ENCODE measurements at places on chromosomes 12 and 14.

- H3K4me3 ChIP-seq, result no peak overlapping the region
- peaks cover 5% of the 10 kb centered on the region for H3K27me3 ChIP-seq
- H3K4me1 ChIP-seq, result no peaks in the 10 kb centered on the region
- no peak overlapping the region for H3K27ac ChIP-seq
- no peaks in the 10 kb centered on the region for H3K36me3 ChIP-seq
These were observed 161.4 kb downstream of the STXBP6 start for GRCh38 chr14:24888532-24888931.

DNA sequence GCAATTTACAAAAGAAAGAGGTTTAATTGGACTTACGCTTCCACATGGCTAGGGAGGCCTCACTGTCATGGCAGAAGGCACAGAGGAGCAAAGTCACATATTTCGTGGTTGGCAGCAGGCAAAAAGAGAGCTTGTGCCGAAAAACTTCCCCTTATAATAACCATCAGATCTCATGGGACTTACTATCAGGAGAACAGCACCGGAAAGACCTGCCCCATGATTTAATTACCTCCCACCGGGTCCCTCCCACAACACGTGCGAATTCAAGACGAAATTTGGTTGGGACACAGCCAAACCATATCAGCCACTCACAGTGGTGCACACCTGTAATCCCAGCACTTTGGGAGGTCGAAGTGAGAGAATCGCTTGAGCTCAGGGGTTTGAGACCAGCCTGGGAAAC, 68.5 kb downstream of the FBXL14 start:
- H3K4me3 ChIP-seq, result no peak overlapping the region
- DNase-seq, result no peak
- H3K27ac ChIP-seq, result no peak overlapping the region
- peaks cover 49% of the 10 kb centered on the region for H3K27me3 ChIP-seq
- no peaks in the 10 kb centered on the region for H3K36me3 ChIP-seq

DNA sequence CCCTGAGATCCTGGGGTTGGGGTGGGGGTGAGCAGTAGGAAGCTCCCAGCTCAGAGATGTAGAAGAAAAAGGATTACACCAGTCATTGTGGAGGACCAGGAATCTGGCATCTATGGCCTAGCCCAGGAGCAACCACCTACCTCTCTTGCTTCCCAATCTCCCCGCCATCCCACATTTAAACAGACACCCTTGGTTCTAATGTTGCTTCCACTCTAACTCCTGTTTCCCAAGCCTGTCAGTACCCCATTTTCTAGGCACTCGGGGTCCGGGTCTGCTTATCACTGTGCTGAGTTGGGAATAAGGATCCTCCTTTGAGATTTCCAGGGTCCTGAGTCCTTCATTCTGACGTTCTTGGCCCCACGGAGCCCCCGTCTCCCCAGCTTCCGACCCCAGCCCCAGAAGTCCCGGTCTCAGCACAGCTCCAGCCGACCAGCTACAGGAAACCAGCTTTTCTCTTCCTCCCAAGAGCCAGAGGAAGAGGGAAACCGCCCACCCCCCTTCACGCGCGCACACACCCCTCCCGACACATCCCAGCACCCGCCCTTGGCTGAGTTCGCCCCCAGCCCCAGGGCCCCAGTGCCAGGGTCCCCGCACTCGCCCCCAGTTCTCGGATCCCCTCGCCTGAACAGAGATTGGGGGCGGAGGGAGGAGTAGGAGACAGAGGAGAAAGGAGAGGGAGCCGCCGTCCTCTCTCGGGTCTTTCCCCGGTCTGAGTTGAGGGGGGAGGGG, 1.2 kb downstream of the ITGA5 start:
- H3K27ac ChIP-seq, result peak overlapping the region; percentile 90
- no peaks in the 10 kb centered on the region for H3K27me3 ChIP-seq
- peak overlapping the region; percentile 98 for H3K4me3 ChIP-seq
- peak; percentile 39 for DNase-seq
- H3K36me3 ChIP-seq, result no peaks in the 10 kb centered on the region
- peaks cover 69% of the 10 kb centered on the region for H3K4me1 ChIP-seq

DNA sequence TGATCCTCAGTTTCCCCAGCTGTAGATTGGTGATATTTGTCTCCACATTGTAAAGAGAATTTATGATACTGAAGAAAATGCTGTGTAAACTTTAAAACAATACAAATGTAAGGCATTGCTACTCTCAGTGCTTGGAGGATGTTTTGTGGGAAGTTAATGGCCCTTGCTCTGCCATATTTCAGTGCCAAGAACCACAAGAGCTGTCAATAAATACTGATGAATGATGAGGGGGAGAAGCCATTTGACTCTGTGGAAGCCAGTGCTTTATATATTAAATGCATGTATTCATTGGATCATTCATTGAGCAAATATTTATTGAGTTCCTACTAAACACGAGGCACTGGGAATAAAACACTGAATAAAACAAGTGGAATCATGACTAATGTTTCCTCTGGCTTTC, 30.8 kb downstream of the CACNA1C start:
- no peak overlapping the region for H3K4me3 ChIP-seq
- no peaks in the 10 kb centered on the region for H3K4me1 ChIP-seq
- DNase-seq, result no peak

GRCh38 chr12:48031135-48031960, 27.1 kb upstream of the COL2A1 start:
- DNase-seq, result no peak
- H3K36me3 ChIP-seq, result no peaks in the 10 kb centered on the region
- H3K27ac ChIP-seq, result no peak overlapping the region
- no peaks in the 10 kb centered on the region for H3K27me3 ChIP-seq

DNA sequence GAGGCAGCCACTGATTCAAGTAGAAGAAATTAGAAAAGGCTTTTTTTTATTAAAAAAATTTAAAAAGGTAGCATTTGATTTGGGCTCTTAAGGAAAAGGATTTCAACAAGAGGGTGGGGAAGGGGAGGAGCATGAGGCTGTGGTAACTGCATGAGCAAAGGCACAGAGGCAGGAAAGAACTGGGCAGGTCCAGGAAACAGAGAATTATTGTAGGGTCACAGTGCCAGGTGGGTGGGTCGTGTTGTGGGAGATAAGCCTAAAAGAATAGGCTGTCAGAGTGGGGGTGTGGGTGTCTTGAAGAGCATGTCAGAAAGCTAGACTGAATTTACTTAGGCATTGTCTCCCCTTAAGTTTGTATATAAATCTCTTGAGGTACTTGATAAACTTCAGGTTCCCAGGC, 7.8 kb downstream of the LIMA1 start:
- no peaks in the 10 kb centered on the region for H3K4me1 ChIP-seq
- DNase-seq, result no peak
- no peak overlapping the region for H3K27ac ChIP-seq
- no peaks in the 10 kb centered on the region for H3K27me3 ChIP-seq
- H3K36me3 ChIP-seq, result no peaks in the 10 kb centered on the region
- H3K4me3 ChIP-seq, result no peak overlapping the region

GRCh38 chr14:68815298-68816182, 22.7 kb upstream of the ZFP36L1 start:
- no peaks in the 10 kb centered on the region for H3K36me3 ChIP-seq
- peak overlapping the region; percentile 92 for H3K27ac ChIP-seq
- DNase-seq, result peak; percentile 44
- H3K27me3 ChIP-seq, result no peaks in the 10 kb centered on the region
- peak overlapping the region; percentile 64 for H3K4me3 ChIP-seq

DNA sequence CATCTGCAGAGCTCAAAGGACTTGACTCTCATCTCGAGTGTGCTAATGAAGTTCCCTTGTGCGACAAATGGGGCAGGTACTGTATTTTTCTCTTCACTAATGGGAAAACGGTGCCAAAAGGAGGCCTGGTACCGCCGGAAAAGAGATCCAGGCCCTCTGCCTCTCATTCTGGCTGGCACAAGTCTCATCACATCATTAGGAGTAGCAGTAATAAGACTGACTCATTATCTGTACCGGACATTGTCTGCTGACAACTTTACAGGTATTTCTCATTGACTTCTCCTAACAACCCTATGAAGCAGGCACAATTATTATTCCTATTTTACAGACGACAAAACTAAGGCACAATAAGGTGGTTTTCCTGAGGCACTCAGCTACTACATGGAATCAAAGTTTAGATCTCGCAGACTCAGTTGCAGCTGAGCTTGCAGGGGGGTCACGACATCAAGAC, 668 bp downstream of the APPL2 start:
- peak overlapping the region; percentile 22 for H3K27ac ChIP-seq
- peak overlapping the region; percentile 74 for H3K4me3 ChIP-seq
- H3K4me1 ChIP-seq, result peaks cover 39% of the 10 kb centered on the region

- H3K4me3 ChIP-seq, result no peak overlapping the region
- no peak for DNase-seq
- no peak overlapping the region for H3K27ac ChIP-seq
- no peaks in the 10 kb centered on the region for H3K36me3 ChIP-seq
- H3K27me3 ChIP-seq, result no peaks in the 10 kb centered on the region
These were observed 105.2 kb upstream of the EGLN3 start for GRCh38 chr14:34056046-34056445.

- no peaks in the 10 kb centered on the region for H3K27me3 ChIP-seq
- no peaks in the 10 kb centered on the region for H3K36me3 ChIP-seq
- no peak overlapping the region for H3K27ac ChIP-seq
- peak; percentile 17 for DNase-seq
- H3K4me3 ChIP-seq, result no peak overlapping the region
These were observed 409.5 kb downstream of the SLC6A15 start for GRCh38 chr12:84502907-84503787.

DNA sequence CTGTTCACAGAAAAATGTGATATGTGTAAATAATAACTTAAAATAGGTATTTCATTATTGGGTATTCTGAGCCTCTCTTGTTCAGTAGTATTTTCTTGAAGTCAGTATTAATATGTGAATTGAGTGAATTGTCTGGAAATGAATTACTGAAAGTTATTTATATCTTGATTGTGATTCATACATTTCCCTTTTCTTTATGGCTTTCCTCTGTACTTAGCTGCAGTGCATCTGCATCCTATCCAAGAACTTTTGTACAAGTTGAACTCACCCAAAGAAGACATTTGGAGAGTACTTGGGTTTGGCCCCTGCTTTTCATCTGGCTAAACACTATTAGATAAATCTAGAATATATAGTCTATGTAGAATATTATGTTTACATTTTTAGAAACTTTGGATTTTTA, 326.0 kb downstream of the RAD51B start:
- H3K4me3 ChIP-seq, result no peak overlapping the region
- H3K36me3 ChIP-seq, result no peaks in the 10 kb centered on the region
- H3K27me3 ChIP-seq, result no peaks in the 10 kb centered on the region
- peaks cover 10% of the 10 kb centered on the region for H3K4me1 ChIP-seq

GRCh38 chr12:6970096-6970527, 352 bp downstream of the PHB2 start:
- peaks cover 60% of the 10 kb centered on the region for H3K36me3 ChIP-seq
- peak overlapping the region; percentile 89 for H3K27ac ChIP-seq

DNA sequence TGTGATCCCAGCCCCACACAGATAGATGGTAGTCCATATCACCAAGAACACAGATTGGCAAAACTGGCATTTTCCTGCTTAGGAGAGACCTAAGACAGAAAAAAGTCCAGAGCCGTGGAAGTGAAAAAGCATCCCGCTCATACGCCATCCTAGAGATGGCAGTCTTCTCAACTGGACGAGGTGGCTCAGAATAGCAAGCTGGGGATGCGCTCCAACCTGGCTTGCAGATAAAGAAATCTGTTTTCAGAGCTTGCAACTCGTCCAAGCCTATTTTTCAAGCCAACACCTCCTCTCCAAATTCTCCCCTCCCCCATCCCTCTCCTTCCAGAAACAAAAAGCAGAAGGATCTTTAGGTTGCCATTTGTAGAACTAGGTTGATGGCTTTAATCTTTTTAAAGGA, 74.3 kb upstream of the OTX2 start:
- no peaks in the 10 kb centered on the region for H3K36me3 ChIP-seq
- H3K27ac ChIP-seq, result no peak overlapping the region
- no peaks in the 10 kb centered on the region for H3K4me1 ChIP-seq
- no peak for DNase-seq
- peaks cover 4% of the 10 kb centered on the region for H3K27me3 ChIP-seq

- H3K27ac ChIP-seq, result no peak overlapping the region
- DNase-seq, result no peak
- H3K27me3 ChIP-seq, result peaks cover 10% of the 10 kb centered on the region
- no peak overlapping the region for H3K4me3 ChIP-seq
These were observed 177.7 kb upstream of the FRMD6 start for GRCh38 chr14:51473808-51474565.

DNA sequence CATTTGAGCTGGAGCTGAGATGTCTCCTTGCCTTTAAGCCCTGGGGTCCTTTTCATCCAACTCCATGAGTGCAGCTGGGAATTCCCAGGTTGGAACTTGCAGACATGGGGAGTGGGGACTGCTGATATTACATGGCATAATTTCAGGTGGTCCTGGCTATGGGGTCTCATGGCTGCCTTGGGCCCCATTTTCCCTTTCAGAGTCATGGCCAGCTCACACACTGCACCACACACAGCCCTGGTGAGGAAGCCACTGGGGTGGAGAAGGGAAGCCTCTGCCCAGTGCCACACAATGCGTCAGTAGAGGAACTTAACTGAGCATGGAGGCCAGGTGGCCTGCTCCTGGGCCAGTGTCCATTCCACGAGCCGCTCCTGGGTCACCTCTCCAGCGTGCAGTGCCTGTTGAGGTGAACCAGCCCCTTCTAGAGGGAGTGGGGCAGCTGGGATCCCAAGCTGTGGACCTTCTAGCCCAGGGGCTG, 17.3 kb upstream of the KRT86 start:
- no peak overlapping the region for H3K4me3 ChIP-seq
- peaks cover 26% of the 10 kb centered on the region for H3K27me3 ChIP-seq
- no peak for DNase-seq
- H3K27ac ChIP-seq, result no peak overlapping the region
- no peaks in the 10 kb centered on the region for H3K36me3 ChIP-seq

DNA sequence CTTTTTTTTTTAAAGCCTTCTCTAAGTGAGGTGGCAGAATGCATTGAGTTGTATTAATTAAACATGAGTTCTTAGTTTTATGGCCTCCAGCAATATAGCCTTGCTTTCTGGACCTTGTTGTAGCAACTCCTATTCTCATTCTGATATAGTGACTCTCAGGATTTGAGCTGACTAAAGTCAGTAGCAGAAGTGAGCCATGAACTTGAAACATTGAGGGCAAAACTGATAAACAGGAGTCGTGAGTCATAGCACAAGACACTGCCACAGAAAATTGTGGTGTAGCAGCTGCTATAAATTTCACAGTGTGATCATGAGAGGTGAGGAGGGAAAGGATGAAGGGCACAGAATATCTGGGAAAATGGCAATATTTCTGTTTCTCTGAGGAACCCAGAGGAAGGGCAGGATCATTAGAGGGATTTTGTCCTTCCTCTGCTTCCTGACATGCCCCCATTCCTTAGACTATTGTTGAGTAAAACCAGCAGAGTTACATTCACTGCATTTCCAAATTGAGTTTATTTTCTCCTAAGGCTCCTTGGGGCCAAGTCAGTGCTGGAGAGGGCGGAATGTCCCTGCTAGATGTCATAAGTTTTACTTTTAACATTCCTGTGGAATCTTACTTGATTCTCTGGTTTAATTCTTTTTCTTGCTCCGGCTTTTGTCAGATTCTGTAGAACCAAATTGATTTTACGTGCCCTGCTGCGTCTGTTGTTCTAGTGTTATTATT, 7.5 kb downstream of the KLRG1 start:
- H3K4me3 ChIP-seq, result no peak overlapping the region
- peaks cover 3% of the 10 kb centered on the region for H3K36me3 ChIP-seq
- DNase-seq, result peak; percentile 48
- H3K27me3 ChIP-seq, result no peaks in the 10 kb centered on the region
- peak overlapping the region; percentile 6 for H3K27ac ChIP-seq
- H3K4me1 ChIP-seq, result peaks cover 63% of the 10 kb centered on the region

Measured in CD4-positive, alpha-beta T cell (primary cell).